HT1080 (cell line): ENCODE measurements at places on chromosomes 6 and 20. TPM values are rescaled to one million over a fixed set of nuclear protein-coding genes. Genes with fewer than 3 reads are reported as not detected.

Gene OR12D3
- not detected in 2 replicates for total RNA-seq

Gene SEL1L2
- not detected in 2 replicates for total RNA-seq

Gene OTOR
- total RNA-seq, result not detected in 2 replicates

Gene PGM3
- 22.7 and 26.8 TPM in 2 replicates for total RNA-seq

Gene NOTCH4
- total RNA-seq, result 1.1 and 2.7 TPM in 2 replicates

Gene TAGAP
- not detected in 2 replicates for total RNA-seq

Gene GRM4
- not detected in 2 replicates for total RNA-seq

Gene DDO
- total RNA-seq, result 0.67 and 2.1 TPM in 2 replicates

Gene SIM1
- not detected in 2 replicates for total RNA-seq

Gene MLN
- not detected in 2 replicates for total RNA-seq

Gene C20orf144
- 0.16 TPM in 1 of 2 replicates, not detected in the other for total RNA-seq

Gene HSF2
- total RNA-seq, result 13.3 and 26.0 TPM in 2 replicates

Gene PNLDC1
- not detected in 2 replicates for total RNA-seq

Gene PSORS1C2
- not detected in 2 replicates for total RNA-seq

Gene PACRG
- total RNA-seq, result not detected in 2 replicates

Gene OLIG3
- total RNA-seq, result not detected in 2 replicates

Gene ERVFRD-1
- total RNA-seq, result not detected in 2 replicates

Gene SPATA25
- total RNA-seq, result 0.33 and 0.34 TPM in 2 replicates

Gene MAN1A1
- 17.5 and 20.3 TPM in 2 replicates for total RNA-seq

Gene ZNF512B
- 16.4 and 18.7 TPM in 2 replicates for total RNA-seq

Gene KIFC1
- 80.5 and 105 TPM in 2 replicates for total RNA-seq

Gene RNF217
- total RNA-seq, result 9.6 and 13.9 TPM in 2 replicates

Gene UBD
- total RNA-seq, result not detected in 2 replicates
